DMS79 treated with DMSO at 0.1 percent for 48 hours (cell line): ENCODE measurements at places on chromosomes 1 and 21.

GRCh38 chr1:115217150-115218033 is 120.7 kb downstream of the NGF start:
- DNase-seq = no peak

DNA sequence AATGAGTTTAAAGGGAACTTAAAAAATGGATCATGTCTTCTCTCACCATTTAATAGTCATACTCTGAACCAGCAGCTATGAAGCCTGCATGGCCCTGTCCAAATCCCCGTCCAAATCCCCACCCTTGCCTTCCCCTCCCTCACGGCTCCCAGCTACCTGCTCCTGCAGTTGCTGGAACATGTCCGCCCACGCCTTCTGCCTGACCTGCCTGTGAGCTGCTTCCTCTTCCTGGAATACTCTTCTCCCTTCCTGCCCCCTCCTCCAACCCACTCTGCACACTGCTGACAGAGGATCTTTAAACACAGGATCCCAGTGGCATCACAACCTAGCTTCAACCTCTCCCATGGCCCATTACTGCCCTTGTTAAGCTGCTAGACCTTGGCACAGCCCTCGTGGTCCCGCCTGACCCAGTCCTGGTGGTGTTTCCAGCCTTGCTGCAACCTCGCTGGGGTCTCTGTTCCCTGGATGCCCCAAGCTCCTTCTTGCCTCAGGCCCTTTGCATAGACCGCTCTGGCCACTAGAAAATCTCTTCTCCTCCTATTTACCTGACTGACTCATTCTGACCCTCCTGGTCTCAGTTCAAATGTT is 118.3 kb downstream of the PTPRU start:
- DNase-seq = no peak

GRCh38 chr21:38478782-38479181 is 19.5 kb downstream of the ERG start:
- DNase-seq = no peak

DNA sequence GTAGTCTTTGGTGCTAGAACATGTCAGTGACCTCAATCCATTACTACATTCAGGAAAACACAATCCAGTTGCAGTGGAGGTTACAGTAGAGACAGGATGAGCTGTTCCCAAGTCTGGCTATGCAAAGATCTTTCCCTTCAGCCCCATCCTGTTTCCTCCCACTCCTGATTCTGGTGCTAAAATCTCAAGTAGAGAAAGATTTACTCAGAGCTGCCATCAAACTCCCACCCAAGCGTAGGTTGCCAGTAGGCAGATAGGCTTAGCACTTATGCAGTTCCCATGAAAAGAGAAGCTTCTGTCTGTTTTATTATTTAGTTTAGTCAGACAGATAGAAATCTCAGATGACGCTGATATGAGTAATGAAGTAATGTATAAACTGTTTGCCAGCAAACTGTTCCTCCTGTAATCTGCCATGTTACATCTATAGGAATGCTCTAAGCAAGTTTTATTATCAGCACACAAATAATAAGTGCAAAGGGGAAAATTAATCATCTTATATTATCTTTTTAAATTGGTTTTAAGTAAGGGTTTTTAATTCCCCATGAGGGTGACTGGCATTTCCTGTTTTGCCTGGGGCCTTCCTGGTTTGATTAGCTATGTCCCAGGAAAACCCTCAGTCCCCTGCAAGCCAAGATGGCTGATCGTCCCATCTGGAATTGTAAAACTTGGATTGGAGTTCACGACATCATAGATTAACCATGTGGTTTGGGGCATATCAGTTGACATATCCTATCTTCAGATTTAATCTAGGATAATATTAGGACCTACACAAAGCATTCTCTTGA is 188.3 kb upstream of the PALMD start:
- no peak for DNase-seq

GRCh38 chr1:85580872-85581801 is 576 bp downstream of the CCN1 start:
- DNase-seq = peak; percentile 29

DNA sequence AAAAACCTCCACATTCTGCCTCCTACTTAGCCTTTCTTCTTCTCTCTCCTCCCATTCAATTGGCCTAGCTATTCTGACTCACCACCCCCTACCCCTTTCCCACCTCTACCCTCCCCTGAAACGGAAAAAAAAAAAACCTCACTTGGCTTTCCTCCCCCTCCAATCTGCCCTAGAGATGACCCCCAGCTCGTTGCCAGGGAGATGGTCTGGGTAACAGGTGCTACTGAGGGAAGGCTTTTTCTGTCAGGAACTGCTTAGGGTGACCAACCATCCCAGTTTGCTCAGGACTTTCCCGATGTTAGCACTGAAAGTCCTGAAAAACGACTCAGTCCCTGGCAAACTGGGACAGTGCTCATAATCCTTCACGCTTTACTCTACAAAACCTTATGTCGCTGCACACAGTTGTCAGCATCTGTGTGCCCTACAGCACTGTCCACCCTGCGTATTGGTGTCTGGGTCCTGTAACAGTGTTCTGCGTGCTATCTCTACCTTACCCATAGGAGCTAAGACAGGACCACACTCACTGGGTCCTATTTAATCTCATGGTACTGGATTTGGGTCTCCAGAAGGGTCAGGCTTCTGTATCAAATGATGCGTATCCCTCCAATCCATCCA is 7.7 kb upstream of the CADM3 start:
- DNase-seq = no peak

DNA sequence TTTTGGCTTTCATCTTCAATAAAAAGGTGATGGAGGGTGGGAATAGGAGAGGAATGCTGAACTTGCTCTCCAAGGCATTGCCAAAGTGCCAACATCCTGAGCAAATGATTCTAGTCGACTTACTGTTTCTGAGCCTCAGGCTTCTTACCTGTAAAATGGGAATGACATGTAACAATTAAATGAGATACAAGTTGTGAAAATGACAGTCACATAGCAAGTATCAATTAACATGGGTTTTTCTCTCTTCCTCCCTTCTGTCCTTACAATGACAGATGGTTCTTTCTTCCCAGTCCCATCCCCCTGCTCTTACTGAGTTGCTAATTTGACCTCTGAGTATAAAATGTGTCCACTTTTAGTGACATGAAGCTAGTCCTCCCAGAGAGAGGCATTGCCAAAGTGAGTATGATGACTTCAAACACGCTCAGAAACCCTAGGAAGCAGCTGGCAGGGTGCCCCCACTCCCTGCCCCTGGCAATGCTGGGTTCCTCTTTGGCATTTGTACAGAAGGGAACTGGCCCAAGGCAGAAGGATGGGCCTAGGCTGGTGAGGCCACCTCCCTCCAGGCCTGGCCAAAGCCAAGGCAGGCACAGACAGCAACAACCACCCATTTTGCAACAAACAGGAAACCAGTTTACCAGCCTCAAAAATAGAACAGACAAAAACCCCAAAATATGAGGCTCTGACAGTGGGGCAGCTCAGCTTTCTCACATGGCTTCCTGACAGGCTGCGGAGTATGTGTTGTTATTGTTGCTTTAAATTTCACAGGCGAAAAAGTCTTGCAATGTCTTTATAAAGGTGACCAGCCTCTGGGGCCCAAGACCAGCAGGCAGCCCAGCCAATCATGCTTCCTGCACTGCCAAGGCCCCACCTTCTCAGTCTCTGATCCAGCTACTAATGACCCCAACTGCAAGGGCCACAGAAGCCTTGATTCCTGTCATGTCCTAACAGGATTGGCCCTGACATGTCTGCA is 115.9 kb downstream of the HIVEP3 start:
- no peak for DNase-seq

DNA sequence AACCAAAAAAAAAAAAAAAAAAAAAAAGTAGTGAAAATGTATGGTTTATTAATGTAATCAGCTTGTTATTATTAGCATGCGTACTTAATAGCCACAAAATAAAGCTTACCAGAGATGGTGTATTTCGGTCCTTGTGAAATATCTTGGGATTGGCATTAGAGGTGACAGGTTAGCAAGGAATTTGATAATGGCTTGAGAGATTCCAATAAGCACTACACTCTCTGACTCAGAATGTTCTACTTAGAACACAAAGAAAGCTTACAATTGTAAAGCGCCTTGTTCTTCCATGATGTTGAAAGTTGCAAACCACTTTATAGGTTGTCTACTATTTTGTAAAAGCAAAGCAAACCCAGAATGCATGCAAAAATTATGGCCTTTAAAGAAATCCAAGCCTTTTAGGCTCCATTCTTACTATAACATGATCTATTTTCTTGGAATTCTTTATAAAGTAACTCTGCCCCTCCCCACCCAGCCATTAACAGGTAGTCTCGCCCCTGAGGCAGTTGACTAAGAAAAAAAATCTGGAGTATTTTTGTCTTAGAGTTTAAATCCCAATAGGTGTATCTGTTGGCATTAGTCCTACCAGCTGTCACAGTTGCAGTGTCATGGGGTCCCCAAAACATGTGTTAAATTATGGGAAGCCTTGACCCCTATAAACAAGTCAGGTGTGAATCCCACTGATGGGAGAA is 129.2 kb downstream of the DHRS3 start:
- DNase-seq = no peak

DNA sequence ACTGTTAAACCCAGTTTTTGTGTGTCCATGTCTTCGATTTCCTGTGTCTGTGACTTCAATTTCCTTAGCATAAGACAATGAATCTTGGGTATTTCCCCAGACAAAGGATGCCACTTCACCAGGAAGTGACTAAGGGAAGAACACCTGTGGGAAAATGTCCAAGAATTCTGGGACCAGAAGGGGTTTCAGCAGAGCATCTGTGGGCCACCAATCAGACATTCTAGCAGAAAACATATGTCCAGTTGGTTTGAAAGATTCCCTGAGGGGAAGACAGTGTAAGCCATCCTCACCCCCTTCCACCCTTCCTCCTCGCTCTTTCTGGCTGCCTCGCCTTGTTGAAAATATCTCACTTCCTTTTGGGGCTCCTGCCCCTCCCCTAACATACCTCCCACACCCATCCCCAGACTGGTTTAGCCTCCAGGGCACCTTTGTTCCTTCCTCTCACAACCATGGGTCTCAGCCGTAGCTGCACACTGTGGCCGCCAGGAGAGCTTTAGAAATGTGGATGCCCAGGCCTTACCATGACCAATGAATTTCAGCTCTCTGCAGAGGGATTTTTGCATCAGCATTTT is 25.5 kb upstream of the IFNAR1 start:
- DNase-seq = no peak

DNA sequence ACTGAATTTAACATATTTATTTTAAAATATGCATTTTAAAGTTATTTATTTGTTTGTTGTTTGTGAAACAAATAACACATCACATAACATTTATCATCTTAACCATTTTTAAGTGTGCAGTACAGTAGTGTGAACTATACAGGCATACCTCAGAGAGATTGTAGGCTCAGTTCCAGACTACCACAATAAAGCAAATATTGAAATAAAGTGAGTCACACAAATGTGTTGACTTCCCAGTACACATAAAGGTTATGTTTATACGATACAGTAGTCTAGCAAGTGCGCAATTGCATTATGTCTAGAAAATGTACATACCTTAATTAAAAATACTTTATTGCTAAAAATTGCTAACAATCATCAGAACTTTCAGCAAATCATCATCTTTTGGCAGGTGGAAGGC is 739.4 kb upstream of the ADGRL4 start:
- no peak for DNase-seq

DNA sequence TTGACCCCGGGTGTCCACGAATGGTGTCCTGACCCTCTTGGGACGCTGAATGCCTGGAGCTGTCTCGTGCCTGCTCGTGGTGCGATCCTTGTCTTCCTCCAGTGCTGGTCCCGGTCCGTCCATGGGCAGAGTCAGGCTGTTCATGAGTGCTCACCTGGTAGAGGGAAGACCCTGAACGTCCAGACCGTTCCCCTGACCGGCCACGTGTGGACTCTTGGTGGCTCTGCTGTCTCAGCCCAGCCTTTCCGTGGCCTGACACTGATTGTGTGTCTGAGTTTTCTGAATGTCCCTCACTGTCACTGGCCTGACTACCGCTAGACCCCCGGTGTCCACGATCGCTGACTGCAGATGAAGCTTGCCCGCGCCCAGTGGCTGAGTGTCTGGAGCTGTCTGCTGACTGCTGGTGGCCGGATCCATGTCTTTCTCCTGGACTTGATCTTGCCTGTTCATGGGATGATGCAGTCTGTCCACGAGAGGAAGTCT is 11.7 kb downstream of the FLG start:
- DNase-seq = no peak
